EL (cell line): ENCODE measurements at places on chromosomes 11 and 22.
A peak's percentile ranks its signal among the peaks of the same experiment; 100 is the strongest.

DNA sequence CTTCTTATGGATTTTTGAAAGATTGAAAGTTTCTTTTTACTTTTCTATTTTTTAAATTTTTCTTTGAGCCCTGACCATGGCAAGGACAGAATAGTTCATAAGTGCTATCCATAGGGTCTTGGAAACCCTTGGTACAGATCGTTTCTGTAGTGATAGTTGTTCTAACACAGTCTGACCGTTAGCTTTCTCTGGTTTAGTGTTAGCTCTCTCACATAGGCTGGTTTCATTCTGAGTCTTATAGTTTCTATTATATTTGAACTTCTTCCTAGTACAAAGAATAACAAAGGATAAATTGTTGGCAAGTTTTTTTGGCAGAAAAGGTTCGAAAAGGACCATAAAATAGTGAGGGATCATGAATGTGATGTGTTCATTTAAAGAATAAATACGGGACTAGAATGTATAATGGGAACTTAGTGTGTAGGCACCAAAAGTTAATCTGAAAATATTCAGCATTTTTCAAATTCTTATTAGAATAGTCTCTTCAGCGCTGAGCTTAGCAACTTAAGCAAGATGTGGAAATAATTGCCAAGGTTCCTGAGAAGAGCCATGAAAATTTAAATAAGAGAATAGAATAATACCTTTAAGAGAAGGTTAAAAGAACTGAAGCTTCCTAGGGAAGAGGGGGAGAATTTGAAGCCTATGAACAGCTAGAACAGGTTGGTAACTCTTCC, 24.1 kb downstream of the FDX1 start:
- DNase-seq = no peak

GRCh38 chr22:36244522-36245391, 5.4 kb upstream of the APOL2 start:
- peak; percentile 61 for DNase-seq

- no peak for DNase-seq
These were observed 3.6 kb downstream of the ISX start for GRCh38 chr22:35069541-35069940.

DNA sequence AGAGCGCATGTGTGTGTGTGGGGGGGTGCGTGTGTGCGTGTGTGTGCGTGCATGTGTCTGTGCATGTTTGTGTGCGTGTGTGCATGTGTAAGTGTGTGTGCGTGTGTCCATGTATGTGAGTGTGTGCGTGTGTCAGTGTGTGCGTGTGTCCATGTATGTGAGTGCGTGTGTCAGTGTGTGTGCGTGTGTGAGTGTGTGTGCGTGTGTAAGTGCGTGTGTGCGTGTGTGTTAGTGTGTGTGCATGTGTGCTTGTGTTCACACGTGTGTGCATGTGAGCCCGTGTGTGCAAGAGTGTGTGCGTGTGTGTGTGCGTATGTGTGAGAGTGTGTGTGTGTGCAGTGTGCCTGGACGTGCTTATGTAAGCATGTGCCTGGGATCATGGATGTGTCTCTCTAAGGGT, 14.7 kb upstream of the APOL6 start:
- DNase-seq = no peak

GRCh38 chr11:110452720-110453119, 23.0 kb downstream of the FDX1 start:
- no peak for DNase-seq

GRCh38 chr22:25102722-25103121, 96.9 kb upstream of the CRYBB3 start:
- no peak for DNase-seq

DNA sequence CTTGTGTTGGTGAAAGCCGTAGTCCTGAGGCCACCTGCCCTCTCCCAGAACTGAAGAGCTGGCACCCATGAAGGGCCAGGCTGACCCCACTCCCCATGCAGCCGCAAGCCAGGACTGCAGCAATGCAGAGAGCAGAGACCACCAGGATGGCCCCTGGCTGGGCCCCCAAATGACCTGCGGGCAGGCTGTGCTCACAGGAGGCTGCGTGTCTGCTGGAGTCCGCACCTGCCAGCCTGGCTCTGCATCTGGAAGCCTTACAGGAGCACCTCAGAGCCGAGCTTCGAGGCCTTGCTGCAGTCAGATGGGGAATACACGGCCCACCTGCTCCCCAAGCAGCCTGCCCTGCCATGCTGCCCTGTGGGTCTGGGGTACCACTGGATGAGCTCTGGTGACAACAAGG, 1336.8 kb downstream of the TBC1D22A start:
- DNase-seq = no peak

- DNase-seq = peak; percentile 18
These were observed 134.1 kb downstream of the UVRAG start for GRCh38 chr11:75949023-75949672.

DNA sequence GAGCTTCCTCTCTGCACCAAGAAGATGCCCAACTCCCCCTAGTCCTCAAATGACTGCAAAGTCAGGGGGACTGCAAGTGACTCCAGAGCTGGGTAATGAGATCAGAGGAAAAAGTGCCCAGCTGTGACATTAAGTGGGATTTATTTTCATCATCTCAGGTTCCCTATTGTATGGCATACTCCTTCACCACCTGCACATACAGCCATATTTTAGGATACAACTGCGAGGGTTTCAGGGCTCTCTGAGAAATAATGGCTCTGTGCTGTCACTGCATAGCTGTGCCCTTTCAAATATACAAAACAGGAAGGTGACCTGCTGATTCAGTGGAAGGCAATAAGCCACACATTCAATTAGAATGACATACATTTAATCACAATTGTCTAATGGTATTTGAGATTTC, 45.6 kb upstream of the PLET1 start:
- DNase-seq = no peak

DNA sequence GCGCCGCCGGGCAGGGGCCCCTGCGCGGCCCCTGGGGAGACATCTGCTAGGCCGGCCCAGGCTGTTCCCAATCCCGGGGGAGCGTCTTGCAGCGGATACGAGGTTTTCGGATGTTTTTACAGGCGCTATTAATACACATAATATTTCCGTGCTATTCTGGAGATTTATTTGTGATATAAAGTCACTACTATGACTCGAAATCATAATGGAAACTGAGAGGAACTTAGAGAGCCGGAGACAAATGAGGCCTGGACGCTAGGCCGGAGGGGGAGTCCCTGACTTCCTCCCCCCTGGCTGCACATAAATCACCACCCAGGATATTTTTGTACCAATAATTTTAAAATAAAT, 91.7 kb upstream of the ANO1 start:
- DNase-seq = no peak

GRCh38 chr11:69416143-69416515, 65.3 kb upstream of the LINC01488 start:
- no peak for DNase-seq

GRCh38 chr22:42282943-42283277, 12.5 kb upstream of the TCF20 start:
- DNase-seq = no peak

- DNase-seq = no peak
These were observed 3.6 kb upstream of the KAT5 start for GRCh38 chr11:65708451-65708850.

DNA sequence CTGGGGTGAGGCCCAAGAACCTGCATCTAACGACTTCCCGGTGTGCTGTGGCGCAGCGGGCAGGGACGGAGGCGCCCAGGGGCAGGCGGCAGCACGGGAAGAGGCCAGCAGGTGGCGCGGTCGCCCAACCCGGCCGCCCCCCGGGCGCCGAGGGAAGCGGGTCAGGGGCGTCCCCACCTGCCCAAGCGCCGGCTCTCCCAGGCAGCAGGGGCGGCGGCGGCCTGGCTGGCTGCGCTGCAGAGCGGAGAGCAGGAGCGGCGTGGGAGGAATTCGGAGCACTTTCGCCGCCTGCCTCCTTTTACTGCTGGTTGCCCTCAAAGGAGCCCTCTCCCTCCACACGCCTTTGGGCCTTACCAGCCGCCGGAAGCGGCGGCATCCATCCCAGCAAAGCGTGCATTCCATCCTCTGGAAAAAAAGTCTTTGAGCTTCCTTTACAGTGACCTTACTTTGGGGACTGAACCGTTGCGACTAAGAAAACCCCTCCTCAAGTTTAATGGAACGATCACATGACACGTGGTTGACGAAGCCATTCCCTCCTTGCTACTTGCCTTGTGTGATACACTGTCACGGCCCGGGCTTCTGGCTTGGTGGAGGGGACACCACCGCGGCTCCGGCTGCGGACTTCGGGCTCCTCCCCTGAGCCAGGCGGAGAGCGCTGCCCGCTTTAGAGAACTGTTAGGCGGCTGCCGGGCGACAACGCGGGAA, 106.8 kb upstream of the CLMP start:
- DNase-seq = peak; percentile 61

DNA sequence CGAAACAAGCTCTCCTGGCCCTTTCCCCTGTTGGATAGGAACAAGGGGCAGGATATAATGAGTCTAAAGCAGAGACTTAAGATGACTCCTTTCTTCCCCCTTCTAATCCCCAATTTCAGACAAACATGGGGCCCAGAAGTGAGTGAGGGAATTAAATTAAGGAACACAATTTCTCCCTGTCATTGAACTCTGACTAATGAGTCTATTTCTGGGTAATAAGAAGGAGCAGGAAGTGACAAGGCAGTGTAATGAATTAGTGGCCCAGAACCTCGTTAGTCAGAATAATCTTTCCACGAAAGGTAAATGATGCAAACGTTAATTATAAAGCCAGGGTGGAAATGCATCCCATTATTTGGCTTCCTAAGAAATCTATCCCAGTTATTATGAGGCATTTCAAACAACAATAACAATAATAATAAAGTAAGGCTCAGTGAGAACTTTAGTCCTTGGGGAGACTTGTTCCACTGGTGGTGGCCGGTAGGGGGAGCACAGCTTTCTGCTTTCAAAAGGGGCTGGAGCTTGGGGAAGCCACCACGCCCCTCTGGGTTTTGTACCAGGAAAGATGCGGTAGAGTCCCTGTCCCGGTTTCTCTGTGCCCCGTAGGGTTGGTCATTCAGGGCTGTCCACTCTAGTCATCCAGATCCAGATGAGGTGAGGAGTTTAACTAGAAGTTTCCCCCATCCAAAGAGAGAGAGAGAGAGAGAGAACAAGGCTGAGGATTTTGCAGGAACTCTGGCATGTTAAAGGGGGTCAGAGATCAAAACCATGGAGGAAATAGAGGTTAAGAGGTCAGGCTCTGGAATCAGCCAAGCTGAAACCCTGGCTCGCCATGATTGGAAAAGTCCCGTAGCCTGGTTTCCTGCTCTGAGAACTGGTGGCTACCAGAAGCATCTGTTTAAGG, 298.3 kb downstream of the NTM start:
- DNase-seq = peak; percentile 52

DNA sequence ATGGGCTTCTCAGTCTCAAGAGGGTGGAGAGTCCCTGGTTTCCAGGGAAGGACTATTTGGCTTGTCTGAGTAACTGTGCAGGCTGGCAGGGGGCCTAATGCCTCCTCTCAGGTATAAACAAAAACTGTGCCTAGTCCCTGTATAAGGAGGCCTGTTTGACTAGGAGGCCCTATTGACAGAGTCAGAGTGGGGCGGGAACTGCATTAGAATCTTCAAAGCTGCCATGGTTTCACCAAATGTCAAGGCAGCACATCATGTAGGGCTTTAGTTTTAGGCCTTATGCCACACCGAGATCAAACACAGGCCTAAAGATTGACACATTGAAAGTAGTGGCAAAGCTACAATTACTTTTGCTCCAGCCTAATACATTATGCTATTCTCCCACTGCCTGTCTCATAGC, 611.5 kb upstream of the B3GAT1 start:
- DNase-seq = no peak

GRCh38 chr11:47918882-47919495, 61.4 kb upstream of the PTPRJ start:
- DNase-seq = peak; percentile 74

GRCh38 chr11:67648796-67649613, 1.5 kb downstream of the ACY3 start:
- no peak for DNase-seq

DNA sequence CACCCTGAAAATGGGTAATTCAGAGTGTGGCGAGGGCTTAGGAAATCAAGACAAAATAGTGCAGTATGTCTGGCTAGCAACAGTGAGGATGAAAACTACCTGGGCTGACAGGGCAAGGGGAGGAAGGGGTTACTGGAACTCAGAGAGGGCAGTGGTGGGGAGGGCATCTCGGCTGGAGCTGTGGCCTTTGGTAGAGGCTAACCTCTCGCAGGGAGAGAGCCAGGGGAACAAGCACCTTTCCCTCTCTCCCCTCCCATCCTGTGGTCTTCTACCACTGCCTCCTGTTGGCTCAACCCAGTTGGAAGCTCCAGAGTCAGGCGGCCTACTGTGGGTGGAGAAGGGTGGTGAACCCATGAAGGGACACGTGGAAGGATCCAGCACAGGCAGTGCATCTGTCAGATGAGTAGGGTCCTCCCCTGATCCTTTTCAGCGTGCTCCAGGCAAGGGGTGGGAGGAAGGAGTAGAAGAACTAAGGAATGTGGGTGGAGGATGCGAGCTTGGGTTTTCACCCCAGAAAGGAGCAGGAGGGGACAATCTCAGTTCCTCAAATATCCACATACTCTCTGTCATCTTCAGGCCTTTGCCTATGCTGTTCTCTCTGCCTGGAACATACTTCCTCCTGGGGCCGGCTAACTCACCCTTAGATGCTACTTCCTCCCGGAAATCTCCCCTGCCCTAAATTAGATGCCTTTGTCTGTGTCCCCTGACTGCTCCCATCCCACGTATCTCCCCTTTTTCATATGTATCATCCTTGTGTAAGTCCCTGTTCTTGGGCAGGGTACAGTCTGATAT, 6.2 kb upstream of the KCNE3 start:
- no peak for DNase-seq

DNA sequence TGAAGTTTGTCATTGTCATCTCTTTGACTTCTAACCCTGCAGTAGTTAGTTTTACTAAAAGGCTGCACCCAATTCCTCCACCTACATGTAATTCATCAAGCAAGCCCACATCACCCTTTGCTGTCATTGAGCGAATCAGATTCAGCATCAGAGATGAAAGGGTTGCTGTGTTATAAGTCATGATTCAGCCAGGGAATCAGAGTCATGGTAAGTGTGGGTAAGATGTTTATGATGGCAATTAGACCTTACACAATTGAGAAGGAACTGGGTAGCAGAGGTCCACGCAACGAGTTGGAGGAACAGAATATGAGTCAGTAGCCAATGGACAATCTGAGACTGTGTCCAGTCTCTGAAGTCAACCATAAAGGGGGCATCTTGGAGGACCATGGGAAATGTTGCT, 162.8 kb upstream of the SNX19 start:
- peak; percentile 11 for DNase-seq

- peak; percentile 95 for DNase-seq
These were observed 83.9 kb upstream of the SNX19 start for GRCh38 chr11:130999992-131000770.

DNA sequence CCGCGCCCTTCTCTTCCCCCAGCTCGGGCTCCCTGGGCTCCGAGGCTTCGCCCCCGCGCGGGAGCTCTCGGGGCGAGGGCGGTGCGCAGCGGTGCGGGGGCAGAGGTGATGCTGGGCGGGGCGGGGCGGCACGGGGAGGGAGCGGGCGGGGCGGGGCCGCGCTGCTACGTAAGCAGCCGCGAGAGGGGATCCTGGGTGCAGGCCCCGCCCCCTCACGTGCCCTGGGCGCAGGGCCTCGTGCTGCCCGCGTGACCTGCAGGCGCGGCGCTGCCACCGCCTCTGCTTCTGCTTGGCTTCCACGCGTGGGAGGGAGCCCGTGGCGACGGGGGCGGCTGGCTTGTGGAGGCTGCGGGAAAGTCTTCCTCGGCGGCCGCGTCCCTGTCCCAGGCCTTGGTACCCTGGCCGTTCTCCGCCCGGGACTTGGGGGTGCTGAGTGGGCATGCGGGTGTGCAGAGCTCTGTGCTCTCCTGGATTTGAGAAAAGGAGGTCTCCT, 132.6 kb upstream of the HSD17B12 start:
- DNase-seq = no peak
